ENCODE measurements at places on chromosomes 4 and X. TPM values are rescaled to one million over a fixed set of nuclear protein-coding genes. Genes with fewer than 3 reads are reported as not detected.

- no peak for DNase-seq
Observed at GRCh38 chr4:75881476-75881875, 20.8 kb downstream of the PPEF2 start.

The GAB1 gene
- 43.5 TPM for total RNA-seq

The TMEM47 gene
- 23.5 TPM for total RNA-seq

DNA sequence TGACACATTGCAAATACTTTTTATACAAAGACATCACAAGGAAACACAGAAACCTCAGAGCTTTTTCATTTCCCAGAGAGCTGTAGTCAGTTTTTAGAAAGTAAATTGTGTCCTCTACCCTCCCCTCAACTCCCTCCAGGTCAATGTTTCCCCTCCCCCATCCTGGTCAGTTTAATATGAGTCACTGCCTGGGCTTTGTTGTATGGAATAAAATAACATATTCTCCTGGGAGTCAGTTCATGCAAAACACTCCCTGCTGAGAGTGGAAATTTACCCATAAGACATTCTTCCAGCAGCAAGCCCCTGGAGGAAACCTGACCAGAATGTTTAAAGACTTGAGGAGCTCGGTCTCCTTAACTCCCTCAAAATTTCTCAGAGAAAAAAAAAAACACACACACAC lies 270.1 kb upstream of the LDB2 start:
- no peak for DNase-seq

- DNase-seq = no peak
Observed at GRCh38 chr4:75790024-75790423, 65.6 kb downstream of the USO1 start.

The ELMOD2 gene
- total RNA-seq = 26.2 TPM

GRCh38 chr4:26786916-26787315 lies 73.7 kb upstream of the STIM2 start:
- no peak for DNase-seq

DNA sequence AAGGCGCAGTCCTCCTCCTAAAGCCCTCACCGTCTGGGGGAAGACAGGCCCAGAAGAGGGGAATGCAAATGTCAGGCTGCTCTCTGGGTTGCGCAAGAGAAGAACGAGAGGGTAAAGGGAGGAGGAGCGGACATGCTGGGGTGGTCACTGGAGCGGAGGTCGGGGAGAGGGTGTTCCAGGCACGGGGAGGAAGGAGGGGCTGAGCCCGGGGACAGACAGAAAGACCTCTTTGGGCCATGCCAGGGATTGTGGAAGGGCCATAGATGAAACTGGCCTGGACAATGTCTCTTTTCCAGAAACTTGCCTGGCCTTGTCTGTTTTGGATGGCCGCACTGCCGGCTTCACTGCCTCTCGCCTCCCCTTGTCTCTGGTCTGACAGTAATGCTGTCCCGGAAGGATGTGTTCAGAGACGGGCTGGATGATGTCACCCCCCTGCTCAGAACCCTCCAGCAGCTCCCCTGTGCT lies 121.0 kb downstream of the SORCS2 start:
- DNase-seq = no peak
